ENCODE measurements at places on chromosomes 7 and 10.

GRCh38 chr10:34291466-34292193 lies 523.5 kb downstream of the PARD3 start:
- no peak for DNase-seq

DNA sequence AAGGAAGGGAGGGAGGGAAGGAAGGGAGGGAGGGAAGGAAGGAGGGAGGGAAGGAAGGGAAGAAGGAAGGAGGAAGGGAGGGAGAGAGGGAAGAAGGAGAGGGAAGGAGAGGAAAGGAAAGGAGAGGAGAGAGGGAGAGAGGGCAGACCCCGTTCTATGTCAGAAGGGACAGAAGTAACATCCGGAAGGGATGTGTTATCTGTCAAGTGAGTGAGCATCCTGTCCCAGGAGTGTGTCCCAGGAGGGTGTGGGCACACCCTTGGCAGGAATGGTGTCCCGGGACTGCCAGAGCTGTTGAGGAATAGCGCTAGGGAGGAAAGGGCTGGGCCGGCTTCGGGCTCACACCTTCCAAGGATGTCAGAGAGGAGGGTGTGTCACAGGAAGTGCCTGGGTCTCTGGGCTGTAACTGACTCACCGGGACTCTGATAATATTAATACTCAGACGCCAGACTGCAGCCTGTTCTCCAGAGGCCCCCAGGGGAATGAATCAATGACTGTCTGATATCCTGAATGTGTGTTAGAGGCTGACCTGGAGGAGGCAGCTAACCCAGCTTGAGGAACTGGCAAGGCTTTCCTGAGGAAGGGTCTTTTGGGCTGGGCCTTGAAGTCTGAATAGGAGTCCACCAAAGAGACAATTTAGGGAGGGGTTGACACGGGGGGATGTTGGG lies 125.6 kb upstream of the TNRC18 start:
- no peak for DNase-seq

- DNase-seq: peak; percentile 43
These were observed 54.3 kb upstream of the DPYSL4 start for GRCh38 chr10:132132421-132132841.

DNA sequence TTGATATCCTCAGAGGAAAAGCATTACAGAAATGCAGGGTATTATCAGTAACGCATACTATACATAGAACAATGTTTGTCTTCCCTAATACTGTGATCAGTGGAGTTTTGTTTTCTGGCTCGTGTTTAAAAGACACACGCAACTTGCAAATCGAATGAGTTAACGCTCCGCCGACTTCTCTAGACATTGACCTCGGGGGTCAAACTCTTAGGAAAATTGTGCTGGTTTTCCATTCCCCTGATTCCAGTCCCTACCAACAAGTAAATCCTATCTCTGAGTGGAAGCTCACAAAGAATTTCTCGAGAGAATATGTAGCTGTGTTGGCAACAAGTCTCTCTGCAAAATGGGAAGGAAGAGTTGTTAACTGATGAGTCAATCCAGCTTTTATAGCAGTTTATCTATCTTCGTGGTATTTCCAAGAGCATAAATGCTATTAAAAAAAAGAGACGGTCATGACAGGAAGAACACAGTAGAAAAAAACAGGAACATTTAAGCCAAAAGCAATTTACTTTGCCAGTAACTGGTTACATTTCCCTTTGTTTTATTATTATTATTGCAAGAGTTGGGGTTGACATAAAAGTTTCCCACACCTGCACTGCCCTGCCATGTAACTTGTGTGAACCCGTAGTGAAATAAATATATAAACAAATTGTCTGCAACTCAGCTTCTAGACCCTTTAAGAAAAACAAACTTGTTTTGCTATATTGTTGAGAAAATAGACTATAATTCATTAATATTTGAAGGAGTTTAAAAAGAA lies 144.4 kb downstream of the ARID5B start:
- no peak for DNase-seq

DNA sequence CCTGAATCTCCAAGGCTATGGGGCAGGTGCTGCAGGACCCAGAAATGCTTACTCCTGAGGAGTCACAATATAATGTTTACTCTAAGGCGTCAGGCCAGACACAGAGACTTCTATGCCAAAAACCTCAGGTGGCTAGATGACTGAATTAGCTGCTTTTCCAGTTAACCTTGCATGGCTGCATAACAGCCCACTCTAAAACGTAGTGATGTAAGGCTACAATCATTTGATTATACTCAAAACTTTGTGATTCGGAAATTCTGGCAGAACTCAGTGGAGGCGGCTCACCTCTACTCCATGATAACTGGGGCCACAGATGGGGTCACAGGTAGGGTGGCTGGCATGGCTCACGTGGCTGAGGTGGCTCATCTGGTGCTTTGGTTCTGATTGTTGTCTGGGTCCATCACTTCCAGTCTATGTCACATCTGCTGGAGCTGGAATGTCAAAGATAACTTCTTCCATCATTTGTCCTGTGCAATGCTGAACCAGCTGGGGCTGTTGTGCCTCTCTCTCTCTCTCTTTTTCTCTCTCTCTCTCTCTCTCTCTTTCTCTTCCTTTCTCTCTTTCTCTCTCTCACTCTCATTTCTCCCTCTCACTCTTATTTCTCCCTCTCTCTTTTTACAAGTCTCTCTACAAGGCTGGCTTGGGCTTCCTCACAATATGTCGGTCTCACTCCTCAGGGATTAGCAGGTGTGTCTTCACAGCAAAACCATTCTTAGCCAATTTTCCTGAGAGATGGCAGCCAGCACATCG lies 11.8 kb downstream of the TMEM72 start:
- no peak for DNase-seq

- DNase-seq: no peak
These were observed 702.8 kb downstream of the PARD3 start for GRCh38 chr10:34112171-34112782.

GRCh38 chr10:5665373-5666007 lies 905 bp downstream of the ASB13 start:
- DNase-seq: no peak

DNA sequence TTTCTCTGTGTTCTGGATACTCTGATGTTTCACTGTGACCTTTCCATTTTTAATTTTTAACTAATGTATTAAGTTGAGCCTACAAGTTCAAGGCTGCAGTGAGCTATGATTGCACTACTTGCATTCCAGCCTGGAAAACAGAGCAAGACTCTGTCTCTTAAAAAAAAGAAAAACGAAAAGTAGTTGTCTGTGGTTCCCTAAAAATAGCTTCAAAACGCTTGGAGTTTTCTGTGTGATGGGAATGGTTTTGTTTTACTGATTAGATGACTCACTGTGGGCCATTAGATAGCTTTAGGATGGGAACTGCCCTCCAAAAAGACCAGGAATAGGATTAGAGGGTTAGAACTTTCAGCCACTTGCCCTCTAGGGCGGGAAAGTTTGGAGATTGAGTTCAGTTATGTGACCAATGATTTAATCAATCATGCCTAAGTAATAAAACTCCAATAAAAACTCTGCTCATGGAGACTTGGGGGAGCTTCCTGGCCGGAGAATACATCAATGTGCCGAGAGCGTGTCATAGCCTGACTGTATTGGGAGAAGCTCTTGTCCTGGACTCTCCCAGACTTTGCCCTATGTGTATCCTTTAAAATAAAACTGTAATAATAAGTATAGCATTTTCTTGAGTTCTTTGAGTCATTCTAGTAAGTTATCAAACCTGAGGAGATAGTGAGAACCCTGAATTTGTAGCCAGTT lies 147.1 kb downstream of the LYZL1 start:
- no peak for DNase-seq

Measured in NCI-H146 (cell line).